ENCODE measurements at places on chromosomes 11 and 22.

GRCh38 chr11:72863916-72864315 is 49.7 kb downstream of the ATG16L2 start:
- DNase-seq, result no peak

- DNase-seq, result no peak
Observed at GRCh38 chr22:30183271-30183670, 63.3 kb downstream of the LIF start.

DNA sequence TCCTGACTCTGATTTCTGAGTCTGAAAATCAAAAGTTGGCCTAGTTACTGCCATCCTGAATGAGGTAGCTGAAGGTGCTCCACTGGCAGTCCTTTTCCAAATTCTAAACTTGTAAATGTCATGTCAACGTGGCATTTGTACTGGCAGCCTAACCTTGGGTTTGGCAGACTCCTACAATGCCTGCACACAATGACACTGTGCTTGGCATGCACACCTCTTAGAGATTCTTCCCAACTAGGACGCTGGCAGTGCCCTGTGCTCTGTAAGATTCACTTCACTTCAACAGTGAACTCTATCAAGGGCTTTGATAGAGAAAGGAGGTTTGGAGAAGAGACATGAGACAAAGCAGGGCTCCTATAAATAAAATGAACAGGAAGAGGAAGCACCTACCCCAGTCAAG is 21.9 kb upstream of the PPP2R1B start:
- no peak for DNase-seq

GRCh38 chr22:38870312-38870741 is 1.7 kb downstream of the CBX6 start:
- peak; percentile 65 for DNase-seq

- no peak for DNase-seq
Observed at GRCh38 chr11:84608837-84609196, 1018.3 kb downstream of the DLG2 start.

DNA sequence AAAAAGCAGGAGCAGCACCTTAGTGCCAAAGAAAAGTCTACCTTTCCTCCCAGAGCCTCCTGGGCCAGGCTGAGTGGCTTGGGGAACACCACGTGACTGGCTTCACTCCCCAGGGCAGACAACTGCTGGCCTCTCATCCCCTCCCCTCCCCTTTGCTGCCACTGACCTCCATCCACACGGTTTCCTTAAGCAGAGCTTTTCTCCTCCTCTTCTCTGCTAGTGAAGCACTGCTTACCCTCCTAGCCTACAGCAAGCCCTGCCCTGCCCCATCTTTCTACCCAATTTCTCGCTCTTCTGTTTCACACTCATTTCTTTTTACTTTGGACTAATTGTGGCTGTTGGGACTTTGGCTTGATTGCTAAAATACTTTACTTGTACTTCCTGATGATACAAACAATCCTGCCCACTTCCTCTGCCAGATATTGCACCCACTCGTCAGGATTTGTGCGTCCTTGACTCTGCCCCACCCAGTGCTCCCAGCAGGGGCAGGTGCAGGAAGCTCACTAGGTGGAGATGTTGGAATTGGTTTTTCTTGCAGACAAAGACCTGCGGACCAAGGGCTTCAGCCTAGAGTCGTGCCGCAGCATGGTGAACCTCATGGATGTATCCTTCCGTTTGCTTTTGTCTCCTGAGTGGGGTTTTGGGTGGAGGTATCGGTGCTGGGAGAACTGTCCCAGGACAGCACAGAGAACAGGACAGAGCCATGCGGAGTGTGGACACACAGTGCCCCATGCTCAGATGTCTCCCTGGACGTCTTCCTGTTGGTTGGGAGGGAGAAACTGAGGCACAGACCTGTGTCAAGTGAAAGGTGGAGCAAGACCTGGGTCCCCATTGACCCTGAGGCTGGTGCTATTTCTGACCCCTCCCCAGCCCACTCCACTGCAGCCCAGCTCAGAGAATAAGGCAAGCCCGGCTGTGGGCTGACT is 27.3 kb downstream of the CAPN1 start:
- no peak for DNase-seq

GRCh38 chr11:71447791-71448256 is 369 bp downstream of the DHCR7 start:
- no peak for DNase-seq

GRCh38 chr11:124415356-124415923 is 9.2 kb downstream of the OR8B4 start:
- no peak for DNase-seq

DNA sequence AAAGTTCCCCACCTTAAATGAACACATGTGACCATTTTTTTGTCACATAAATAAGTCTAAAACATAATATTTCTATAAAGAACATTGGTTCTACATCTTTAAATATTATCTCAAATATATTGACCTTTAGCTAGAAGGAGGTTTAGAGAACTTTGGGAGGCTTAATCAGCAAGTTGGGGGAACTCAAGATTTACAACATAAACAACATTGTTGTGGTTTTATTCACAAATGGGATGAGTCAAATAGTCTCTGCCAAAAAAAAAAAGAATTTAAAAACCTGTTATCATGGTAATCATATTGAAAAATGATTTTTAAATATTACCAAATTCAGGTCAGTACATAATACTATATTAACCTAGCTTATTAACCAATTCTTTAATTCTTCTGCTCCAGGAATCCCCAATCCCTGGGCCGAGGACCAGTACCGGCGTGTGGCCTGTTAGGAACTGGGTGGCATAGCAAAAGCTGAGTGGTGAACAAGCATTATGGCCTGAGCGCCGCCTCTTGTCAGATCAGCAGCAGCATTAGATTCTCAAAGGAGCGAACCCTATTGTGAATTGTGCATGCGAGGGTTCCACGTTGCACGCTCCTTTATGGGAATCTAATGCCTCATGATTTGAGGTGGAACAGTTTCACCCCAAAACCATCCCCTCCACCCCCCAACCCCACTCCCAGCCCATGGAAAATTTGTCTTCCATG is 98.2 kb downstream of the RDX start:
- no peak for DNase-seq

DNA sequence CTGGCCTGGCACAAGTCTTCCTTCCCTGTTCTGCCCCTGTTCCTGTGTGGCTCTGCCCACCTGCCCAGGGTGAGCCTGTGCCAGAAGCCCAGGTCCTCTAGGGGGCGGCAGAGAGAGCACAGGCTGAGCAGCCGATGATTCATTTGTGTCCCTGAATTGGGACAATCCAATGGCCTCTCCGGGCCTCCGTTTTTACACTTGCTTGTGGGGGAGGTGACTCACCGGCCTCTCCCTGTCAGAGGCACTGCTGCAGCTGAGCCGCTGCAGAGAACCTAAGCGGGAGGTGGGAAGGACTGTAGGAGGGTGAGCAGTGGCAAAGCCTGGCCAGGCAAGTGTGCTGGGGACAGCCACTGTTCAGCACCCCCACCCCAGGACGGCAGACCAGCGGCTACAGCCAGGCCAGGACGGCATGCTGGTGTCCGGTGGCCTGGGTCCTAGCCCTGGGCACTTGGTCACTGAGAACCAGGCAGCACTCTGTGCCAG is 65.2 kb upstream of the LMO1 start:
- DNase-seq, result peak; percentile 35

DNA sequence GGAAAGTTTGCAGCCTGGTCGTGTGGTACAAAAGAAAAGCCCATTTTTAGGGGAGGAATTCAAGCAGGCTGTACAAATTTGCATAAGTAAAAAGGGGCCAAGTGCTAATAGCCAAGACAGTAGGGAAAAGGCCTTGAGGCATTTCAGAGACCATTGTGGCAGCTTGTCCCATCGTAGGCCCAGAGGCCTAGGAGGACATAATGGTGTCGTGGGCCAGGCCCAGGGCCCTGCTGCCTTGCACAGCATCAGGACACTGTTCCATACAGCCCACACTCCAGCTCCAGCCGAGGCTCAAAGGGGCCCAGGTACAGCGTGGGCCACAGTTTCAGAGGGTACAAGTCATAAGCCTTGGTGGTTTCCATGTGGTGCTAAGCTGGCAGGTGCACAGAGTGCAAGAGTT is 106.9 kb downstream of the GRIK4 start:
- no peak for DNase-seq

DNA sequence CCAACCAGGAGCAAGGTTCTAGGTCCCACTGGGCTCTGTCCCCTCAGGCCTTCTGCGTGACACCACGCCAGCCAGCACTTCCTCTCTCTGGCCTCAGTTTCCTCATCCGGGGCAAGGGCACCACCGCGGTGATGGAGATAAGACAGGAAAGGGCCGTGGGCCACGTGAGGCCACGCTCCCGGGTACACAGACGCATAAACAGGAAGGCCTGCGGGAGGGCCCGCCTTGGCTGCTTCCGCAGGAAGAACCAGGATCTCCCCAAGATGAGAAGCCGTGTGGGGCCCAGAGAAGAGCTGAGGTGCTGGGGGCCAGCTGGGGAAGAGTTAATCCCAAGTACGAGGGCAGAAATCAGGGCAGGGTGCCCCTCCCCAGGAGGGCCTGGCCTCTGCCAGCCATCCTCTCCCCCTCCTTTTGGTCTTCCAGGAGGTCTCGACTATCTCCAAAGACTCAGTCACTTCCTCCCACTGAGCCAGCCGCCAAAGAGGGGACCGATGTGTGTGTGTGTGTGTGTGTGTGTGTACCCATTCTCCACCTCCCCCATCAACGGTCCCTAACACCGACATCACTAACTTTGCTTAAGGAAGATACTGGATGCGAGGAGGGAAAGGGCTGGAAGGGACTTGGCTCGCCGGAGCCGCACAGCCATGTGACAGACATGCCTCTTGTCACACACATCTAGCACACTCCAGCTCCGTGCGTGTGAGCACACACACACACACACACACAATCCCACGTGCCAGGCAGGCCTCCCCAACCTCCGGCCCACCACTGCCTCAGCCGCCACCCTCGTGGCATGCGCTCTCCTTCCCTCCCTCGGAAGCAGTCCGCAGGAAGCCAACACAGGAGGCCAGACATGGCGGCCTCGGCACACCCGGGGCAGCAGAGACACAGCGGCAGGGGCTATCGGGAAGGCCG is 1.4 kb downstream of the MFNG start:
- DNase-seq, result peak; percentile 87

DNA sequence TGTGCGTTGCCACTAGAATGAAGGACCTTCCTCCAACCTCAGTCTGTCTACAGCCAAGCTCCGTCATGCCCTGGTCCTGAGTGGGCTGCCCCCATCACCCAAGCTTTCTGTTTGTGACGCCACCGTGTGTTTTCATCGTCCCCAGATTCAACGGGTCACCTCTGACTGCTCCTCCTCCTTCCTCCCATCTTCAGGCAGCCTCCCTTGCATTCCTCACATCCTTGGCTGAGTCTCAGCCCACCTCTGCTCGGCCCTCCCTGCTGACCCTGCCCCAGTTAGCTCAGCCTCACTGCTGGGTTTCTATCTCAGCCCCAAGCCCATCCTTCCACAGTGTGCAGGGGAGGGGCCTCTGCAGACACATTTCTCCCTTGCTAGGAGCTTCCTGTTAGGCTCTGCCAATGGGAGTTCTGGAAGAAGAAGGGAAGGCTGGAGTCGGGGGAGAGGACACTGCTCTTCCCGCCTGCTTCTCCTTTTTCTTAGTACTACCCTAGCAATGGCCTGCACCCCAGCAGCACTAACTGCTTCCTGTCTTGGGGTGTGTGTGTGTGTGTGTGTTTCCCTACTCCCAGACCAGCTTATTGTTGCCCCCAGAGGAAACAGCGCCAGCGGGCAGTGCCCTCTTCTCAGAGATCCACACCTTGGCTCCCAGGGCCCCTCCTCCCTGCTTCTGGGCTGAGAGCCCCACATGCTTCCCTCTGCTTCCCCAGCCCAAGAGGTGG is 5.2 kb downstream of the IFT27 start:
- no peak for DNase-seq

GRCh38 chr11:9516113-9516512 is 55.3 kb downstream of the ZNF143 start:
- DNase-seq, result no peak

GRCh38 chr11:134481135-134481534 is 69.1 kb upstream of the B3GAT1 start:
- no peak for DNase-seq

DNA sequence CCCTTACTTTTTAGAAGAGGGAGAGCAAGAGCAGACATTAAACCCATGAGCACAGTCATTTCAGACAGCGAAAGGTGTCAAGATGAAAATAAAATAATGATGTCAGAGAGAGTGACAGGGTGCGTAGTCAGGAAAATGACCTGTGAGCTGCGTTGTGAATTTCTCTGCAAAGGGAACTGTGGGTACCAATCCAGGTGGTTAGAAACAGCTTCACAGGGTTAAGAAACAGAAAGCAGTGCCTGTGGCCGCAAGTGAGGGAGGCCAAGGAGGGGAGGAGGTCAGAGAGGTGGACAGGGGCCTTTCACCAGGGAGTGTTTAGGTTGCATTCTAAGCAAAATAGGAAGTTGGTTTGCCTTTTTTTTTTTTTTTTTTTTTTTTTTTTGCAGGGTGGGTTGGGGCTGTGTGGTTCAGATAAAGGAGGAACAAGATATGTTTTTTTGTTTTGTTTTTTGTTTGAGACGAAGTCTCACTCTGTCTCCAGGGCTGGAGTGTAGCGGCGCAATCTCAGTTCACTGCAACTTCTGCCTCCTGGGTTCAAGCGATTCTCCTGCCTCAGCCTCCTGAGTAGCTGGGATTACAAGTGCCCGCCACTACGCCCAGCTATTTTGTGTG is 7.9 kb downstream of the TIGD3 start:
- no peak for DNase-seq

GRCh38 chr22:27372969-27373670 is 428.4 kb downstream of the MN1 start:
- DNase-seq, result no peak

DNA sequence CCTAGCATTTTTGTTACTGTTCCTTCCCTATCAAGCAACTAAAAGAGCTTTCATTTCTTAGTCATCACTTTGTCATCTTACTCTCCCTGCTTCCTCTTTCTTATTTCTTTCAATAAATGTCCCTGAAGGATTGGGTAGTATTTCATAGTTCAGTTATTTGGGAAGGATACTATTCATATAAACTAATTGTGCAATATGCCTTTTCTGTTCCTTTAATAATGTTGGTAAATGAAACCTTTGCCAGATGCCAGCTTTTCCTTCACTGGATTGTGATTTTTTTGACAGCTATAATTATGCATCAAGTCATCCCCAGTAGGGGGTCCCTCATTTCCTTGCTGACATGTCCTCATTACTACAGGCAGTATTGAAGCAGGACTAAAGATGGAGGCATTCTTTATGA is 101.7 kb downstream of the ATM start:
- DNase-seq, result no peak

GRCh38 chr11:92663539-92663938 is 305.9 kb upstream of the MTNR1B start:
- DNase-seq, result no peak

DNA sequence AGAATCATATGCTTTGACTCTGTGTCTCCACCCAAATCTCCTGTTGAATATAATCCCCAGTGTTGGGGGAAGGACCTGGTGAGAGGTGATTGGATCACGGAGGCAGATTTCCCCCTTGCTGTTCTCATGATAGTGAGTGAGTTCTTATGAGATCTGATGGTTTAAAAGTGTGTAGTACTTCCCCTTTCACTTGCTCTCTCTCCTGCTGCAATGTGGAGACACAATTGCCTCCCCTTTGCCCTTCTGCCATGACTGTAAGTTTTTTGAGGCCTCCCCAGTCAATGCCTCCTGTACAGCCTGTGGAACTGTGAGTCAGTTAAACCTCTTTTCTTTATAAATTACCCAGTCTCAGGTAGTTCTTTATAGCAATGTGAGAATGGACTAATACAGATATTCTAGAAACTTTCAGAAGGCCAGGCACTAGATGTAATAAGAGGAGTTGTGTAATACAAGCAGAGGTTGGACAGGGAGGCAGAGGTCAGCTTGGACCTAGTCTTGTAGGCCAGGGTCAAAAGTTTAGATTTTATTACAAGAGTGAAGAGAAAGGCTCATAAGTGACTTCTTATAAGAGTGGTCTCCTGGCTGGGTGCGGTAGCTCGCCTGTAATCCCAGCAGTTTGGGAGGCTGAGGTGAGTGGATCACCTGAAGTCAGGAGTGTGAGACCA is 9.3 kb upstream of the SERPING1 start:
- no peak for DNase-seq
